ENCODE measurements at places on chromosomes 4 and X.

DNA sequence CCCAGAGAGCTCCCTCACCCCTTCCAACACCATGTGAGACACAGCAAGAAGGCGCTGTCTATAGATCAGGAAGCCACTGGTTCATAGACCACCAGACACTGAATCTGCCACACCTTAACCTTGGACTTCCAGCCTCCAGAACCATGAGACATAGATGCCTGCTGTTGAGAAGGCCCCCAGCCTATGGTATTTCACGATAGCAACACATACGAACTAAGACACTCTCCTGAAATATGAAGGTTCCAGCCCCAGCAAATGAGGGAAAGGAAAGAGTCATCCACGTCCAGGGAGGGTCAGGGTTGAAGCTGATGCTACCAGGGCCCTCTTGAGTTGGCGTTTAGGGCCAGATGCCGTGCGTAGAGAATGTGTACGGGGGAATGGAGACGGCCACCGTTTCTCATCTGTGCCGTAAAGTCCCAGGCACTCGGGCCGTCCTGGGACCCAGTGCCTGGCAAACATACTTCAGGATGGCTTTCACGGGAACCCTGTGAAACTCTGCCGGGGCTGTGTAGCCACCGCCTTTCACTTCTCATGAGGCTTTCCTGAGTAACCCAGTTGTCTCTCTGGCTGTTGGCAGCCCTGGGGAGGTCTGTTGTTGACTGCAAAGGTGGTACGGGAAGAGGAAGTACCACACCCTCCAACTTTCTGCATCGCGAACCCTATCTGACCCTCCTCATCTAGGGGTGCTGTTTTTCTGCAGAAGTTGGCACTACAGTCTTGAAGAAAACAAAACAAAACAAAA lies 17.7 kb upstream of the P2RY8 start:
- peaks cover 43% of the 10 kb centered on the region for H3K4me1 ChIP-seq
- no peaks in the 10 kb centered on the region for H3K27me3 ChIP-seq
- peak overlapping the region; percentile 99 for H3K27ac ChIP-seq
- H3K36me3 ChIP-seq = peaks cover 10% of the 10 kb centered on the region
- peak overlapping the region; percentile 72 for H3K4me3 ChIP-seq

- no peak for DNase-seq
- H3K36me3 ChIP-seq = peaks cover 3% of the 10 kb centered on the region
- no peaks in the 10 kb centered on the region for H3K27me3 ChIP-seq
- no peak overlapping the region for H3K4me3 ChIP-seq
- H3K27ac ChIP-seq = no peak overlapping the region
Measured at GRCh38 chrX:13489454-13489853, 79.9 kb upstream of the EGFL6 start.

DNA sequence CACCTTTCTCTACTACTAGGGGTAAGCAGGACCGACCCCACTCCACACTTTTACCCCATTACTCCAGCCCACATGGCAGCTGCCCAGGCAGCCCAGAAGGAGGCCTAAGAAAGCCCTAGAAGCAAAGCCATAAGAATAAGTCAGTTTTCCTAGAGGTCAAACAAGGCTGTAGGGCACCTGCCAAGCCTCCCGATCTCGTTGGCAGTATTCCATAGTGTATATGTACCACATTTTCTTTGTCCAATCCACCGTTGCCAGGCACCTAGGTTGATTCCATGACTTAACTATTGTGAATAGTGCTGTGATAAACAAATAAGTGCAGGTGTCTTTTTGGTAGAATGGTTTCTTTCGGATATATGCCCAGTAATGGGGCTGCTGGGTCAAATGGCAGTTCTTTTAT lies 54.2 kb downstream of the RHOXF2B start:
- no peaks in the 10 kb centered on the region for H3K36me3 ChIP-seq
- no peaks in the 10 kb centered on the region for H3K4me1 ChIP-seq
- H3K4me3 ChIP-seq = no peak overlapping the region
- no peak overlapping the region for H3K27ac ChIP-seq
- no peak for DNase-seq

GRCh38 chr4:121255986-121256750 lies 92.0 kb upstream of the TNIP3 start:
- peaks cover 56% of the 10 kb centered on the region for H3K4me1 ChIP-seq
- peak; percentile 27 for DNase-seq
- peak overlapping the region; percentile 54 for H3K4me3 ChIP-seq

Measured in effector memory CD8-positive, alpha-beta T cell (primary cell).